ENCODE measurements at places on chromosomes 3 and 15.

DNA sequence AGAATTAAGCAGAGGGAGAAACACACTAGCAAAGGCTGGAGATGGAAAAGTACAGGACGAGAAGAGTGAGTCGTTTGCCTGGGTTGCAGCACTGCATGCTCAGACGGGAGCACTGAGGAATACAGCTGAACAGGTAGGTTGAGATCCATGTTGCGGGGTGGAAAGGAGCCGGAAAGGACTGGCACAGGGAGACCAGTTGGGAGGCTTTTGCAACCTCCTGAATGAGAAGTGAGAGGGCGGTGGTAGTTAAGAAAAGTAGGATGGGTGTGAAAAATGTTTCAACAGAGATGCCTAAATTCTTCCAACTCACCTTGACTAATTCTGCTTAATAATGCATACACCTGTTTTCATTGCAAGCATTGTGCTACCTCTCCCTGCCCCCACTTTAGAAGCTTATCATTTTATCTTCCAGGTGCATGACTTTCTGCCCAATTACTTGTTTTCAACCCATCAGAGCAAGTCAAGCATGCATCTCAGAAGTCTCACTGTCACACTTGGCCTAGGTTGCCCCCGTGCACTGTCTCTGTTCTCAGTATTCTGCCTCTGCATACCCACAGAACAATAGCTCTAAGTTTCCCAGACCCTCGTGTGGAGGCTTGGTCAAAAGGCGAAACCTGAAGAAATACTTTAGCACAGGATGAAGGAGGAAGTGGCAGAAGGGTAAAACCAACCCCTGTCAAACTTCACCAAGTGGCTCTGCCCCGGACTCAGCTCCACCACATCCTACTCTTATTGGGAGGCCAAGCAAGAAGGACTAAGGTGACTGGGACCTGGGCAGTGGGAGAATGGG is 199.3 kb upstream of the BCL6 start:
- DNase-seq, result no peak

- DNase-seq, result no peak
Observed at GRCh38 chr3:8996681-8997121, 33.4 kb upstream of the RAD18 start.

- DNase-seq, result no peak
Observed at GRCh38 chr3:43968465-43968864, 273.2 kb upstream of the TOPAZ1 start.

DNA sequence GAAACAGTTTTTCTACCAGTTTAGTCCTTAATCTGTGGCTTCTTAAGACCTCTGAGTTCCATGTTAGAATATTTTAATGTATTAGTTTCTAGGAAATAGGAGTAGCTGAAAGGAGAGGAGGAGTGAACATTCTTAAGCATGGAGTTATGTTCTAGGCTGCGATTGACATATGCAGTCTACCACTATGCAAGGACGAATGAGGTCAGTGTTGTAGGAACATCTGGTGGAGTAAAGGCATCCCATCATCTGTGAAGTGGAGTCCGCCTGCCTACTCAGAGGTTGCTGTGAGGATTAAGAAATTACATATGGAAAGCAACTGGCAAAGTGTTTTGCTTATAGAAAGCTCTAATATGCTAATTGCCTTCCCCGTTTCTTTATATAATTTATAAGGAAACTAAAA is 45.1 kb downstream of the SNAPC5 start:
- DNase-seq, result no peak

DNA sequence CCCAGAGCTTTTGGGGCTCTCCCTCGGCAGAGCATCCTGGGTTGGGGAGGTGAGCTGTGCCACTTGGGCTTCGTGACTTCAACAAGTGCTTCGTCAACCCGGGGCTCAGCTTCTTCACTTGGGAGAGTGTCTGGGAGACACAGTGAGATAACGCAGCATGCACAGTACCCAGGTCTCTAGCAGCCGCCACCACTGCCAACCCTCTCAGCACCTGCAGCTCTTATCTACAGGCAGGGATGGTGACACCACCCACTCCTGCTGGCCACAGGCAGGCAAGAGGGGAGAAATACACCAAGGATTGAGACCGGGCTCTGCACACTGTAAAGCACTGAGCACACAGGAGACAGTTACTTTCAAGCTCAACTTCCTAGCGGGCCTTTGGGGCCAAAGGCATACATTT is 11.6 kb downstream of the TKT start:
- no peak for DNase-seq

DNA sequence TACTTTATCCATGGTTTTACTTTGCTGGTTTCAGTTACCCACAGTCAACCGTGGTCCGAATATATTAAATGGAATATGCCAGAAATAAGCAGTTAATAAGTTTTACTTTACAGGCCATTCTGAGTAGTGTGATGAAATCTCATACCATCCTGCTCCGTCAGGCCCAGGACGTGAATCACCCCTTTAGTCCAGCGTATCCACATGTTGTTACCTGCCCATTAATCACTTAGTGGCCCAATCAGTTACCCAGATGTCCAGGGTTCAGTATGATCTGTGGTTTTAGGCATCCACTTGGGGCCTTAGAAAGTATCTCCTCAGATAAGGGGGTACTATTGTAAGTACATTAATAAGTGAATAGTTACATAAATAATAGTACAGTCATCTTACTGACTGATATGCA is 88.0 kb downstream of the TTBK2 start:
- peak; percentile 89 for DNase-seq

DNA sequence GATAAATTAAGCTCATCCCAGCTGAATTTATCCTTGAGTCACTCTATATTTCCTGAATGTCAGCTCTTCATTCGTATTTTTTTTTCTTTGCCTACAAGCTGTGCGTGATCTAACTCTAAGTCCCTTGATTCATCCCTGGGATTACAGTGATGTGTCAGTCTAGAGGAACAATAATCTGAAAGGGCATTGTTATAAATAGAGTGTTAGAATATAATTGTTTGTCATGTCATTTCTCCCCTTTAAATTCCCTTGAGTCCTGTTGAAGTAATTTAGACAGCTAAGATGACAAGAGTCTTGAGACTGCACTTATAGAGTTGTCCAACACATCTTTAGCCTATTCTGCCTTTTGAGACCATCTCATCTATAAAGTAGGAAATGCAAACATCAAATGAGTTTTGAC is 621.8 kb downstream of the ZIC1 start:
- no peak for DNase-seq

DNA sequence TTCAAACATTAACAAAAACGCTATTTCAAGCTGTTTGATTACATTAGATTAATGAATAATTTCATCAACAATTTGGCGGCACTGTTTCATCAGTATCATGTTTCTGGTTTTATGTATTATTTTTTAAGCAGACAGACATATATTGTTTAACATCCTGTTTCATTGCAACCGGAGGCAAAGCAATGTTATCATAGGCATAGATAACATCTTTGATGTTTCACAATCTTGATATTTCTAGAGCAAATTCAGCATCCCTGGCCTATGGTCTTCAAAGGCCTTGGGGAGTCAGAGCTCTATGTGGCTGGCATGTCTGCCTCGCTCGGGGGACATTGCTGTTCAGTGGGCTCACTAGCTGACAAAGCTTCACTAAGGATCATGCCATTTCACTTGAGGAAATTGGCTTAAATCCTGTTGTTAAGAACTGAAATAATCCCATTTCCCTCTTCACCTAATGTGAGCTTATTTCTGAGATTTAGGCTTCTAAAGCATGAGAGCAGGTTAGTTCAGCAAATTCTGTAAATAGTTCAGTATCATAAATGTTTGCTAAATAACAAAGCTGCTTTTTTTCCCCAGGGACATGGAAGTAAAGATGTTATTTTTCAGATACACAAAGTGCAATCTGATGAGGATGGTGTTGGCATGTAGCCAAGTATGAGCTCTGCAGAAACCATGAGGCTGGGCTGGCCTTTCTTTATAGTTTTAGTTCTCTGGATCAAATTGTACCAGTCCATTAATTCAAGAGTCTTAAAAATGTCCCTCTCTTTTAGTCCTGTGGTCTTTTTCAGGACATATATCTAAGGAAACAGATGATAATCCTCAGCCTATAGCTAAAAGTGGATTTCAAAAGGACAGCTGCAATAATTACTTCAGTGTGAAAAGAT is 941.4 kb downstream of the PLOD2 start:
- DNase-seq, result no peak

DNA sequence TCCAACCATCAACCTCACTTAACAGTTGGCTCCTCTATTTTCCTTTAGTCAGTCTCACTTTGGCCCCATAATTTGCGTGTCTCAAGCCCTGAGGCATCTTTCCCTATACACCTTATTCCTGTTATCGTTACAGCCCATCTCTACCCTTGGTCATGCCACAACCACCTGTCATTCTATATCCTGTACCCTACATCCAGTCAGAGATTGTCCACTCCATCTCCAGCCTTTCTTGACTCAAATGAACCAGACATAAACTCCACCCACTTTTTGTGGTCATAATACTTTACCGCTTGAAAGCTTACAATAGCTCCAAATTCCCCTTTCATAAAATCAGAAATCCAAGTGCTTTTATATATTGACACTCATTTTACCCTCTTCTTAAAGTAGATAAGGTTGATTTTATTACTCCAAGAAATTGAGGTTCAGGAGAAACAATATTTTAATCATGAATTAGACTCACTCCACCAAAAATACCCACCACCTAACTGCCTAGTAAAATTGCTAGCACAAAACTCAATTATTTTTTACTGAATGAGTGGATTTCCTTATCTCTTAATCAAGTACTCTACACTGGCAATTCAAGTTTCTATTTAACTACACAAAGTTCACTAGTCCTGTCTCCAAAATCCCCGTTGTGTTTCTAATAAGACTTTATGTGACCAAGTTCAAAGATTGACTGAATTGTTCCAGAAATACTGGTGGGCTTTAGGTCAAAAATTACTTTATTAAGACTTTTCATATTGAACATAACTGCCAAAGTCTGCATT is 9.1 kb downstream of the CCR4 start:
- DNase-seq, result no peak

- no peak for DNase-seq
Observed at GRCh38 chr15:88247914-88248313, 8.6 kb downstream of the NTRK3 start.

DNA sequence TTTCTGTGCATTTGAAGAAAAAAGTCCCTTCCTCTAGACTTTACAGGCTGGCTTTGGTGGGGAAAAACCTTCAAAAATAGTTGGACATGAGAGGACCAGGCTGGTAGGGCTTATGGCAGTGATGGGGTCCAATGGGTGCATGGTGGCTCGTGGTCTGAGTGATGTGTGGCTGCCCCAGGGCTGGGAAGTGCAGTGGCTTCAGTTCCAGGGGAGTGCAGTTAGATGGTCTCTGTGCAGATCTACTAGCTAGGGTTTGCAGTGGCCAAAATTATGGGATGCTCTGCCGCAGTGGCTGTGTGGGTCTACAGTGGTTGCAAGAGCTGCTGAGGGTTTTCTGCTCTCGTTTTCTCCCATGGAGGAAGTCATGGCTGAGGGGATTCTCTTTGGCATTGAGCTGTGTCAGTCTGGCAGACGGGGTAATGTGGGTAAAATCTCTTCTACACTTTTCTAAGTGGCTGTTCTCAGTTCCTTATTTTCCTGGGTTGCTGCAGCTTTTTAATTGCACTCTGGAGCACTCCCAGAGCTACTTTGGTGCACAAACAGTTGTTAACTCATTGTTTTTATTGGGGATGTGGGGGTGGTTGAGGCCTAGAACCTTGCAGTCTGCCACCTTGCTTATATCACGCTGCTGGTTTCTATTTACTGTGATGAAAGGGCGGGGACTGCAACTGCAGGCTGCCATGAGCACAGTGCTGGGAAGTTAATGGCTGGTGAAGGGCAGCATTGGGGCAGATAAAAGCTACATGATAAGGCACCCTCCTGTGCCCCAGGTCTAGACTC is 1324.6 kb downstream of the NSUN3 start:
- DNase-seq, result no peak

GRCh38 chr3:46406443-46406787 is 451 bp downstream of the CCR5AS start:
- peak; percentile 18 for DNase-seq

GRCh38 chr3:69032142-69032541 is 18.7 kb upstream of the EOGT start:
- no peak for DNase-seq

DNA sequence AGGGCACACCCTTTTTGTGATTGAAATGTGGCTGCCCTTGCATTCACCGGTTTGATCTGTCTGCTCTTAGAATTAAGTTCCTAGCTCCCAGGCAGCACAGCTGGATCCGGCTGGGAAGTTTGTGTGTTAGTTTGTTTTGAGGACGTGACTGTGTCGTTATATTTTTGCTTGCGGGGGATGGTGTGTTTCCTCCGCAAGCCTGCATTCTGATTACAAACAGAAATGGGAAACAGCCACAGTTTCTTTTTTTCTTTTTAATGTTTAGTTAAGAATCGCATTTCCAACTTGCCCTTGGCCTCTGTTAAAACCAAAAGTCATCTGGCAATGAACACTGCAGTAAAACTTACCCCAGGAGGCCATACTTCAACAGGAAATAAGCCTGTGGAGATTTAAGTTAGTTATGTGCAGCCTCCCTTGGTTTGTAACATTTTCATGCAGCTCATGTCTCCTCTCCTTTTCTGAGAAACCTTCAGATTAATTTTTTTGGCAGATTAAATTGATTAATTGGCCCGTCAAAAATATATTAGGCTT is 888 bp downstream of the TMOD3 start:
- peak; percentile 75 for DNase-seq

DNA sequence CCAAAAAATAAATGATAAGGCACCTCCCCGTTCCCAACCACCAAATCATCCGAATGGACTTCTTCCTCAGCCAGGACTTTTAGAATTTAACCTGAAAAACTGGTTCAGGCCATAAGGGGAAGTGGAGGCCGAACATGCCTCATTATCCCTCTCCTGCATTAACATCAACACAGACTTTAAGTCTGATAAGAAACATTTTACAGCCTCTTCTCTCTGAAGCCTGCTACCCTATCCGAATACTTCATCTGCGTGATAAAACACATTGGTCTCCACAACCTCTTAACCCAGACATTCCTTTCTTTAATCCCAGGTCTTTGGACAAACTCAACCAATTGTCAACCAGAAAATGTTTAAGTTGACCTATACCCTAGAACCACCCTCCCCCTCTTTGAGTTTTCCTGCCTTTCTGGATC is 850 bp upstream of the SLC41A3 start:
- DNase-seq, result no peak

- no peak for DNase-seq
Observed at GRCh38 chr3:131285456-131285855, 96.1 kb upstream of the NUDT16 start.

DNA sequence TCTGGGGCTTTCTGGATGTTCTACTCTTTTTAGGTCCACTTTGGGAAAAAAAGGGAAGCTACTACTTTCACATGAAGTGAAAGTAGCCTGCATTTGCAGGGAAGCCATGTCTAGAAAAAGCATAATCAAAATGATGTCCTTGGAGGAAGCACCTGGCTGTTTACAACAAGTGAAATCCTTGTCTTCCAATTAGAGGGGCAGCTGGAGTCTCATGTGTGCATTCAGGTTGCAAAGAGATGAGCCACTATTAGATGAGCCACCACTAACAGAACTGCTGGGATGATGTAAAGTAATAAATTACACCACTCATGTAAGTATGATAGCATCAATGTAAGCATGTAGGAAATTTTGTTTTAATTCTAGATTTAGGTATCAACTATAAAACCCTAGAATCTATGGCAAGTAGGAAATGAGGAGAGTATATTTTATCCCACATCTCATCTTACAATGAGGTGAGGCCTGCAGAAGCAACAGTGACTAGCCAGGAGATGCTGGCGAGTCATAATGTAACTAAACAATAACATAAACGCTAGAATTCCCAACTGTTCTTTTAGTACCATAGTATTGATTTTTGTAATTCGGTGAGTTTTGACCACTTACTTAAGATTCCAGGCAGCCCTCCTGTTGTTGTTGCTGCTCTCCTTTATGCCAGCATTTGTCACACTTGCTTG is 75.9 kb downstream of the TMEM108 start:
- no peak for DNase-seq

GRCh38 chr3:41216993-41217392 is 17.7 kb downstream of the CTNNB1 start:
- no peak for DNase-seq

Data from RKO (cell line).